ENCODE measurements at places on chromosomes 7 and 10.

DNA sequence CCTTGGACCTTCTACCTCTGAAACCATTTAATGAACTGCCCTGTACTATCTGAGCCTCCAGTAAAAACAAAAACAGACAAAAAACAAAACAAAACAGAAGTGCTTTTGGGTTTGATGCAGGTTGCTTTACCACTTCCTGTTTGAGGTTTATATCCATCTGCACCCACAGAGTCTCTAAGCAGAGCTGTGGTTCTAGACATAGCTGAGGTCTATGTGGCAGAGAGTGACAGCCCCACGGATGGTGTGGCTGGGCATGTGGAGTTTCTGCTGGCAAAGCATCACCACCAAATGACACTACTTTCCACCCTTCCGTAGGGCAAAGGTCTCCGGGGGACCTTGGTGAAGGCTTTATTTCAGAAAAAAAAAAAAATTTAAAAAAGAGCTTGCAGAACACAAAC lies 754.2 kb downstream of the GRID1 start:
- DNase-seq, result no peak

DNA sequence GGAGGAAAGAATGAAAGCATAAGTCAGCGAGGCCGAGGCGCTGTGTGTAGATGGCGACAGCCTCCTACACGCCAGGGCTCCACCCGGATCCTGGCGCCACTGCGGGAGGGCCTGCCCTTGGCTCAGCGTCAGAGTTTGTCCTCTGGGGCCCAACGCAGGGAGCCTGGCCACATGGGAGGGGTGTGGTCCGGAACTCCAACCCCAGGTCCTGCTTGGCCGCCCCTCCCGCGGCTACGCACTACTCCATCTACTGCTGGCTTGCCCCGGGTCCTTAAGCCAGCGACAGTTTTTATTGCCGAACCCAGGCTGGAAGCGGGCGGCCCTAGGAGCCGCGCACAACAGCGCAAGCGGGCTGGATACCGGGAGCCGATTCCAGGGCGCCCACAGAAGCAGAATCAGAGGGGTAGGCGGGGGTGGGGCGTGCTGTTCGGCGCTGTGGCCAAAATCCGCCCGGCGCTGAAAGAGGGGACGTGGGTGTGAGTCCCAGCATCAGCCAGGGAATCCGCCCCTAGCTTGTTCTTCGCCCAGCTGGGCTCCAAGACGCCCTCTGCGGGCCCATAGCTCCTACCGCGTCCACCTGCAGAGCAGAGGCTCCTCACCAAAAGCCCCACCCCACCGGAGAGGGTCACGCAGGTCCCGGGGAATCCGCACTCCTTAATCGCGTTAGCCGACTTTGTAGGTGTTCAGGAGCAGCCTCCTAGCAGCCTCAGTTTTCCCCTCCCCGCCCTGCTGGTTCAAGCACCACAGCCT lies 4.5 kb downstream of the KAZALD1 start:
- no peak for DNase-seq

GRCh38 chr7:81248420-81248819 lies 329.6 kb upstream of the SEMA3C start:
- DNase-seq, result no peak

DNA sequence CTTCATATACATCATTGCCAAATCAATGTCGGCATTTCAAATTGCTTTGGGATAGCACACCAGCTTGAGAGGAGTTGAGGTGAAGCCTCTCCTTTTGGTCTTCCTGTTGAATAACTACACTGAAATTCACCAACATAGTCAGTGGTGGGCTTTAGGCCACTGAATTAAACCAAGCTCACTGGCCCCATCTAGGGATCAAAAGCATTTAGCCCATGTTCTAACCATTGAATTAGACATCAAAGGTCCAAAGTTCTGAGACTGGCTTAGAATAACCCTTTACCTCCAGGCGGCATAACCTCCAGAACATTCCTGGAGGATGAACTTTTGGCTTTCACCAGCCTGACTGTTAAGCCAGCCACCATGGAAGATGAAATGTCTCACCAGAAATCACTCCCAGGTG lies 54.6 kb downstream of the BPGM start:
- DNase-seq, result no peak

GRCh38 chr10:130807721-130808120 lies 503.8 kb downstream of the TCERG1L start:
- no peak for DNase-seq

DNA sequence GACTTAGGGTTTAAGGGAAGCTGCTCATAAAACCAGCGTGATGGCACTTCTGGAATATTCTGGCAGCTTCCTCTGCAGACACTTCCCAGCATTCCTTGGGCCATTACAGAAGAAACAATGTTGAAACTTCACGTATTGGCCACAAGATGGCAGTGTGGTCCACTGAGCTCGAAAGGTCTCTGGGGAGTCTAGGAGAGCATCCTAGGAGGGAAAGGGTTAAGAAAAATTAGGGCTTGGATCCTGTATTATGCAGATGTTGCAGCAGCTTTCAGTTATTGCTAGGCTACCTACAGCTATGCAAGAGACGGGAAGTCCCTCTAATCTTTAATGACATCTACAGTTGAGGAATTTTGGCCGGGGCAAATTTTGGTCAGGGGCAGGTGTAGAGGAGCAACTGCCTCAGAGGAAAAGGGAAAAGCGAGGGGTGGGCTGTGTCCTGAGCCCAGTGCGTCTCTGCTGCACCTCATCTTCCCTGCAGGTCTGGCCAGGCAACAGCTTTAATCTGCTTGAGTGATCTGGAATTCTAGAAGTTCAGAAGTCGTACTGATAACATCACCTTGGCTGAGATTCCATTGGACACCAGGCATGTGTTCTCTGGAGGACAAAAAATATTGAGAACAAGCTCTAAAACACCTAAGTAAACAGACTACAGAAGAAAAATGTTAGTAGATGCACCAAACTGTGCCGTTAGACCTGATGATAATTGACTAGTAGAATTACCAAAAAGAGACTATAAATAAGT lies 220.8 kb upstream of the PRSS58 start:
- DNase-seq, result no peak
